Urinary bladder (tissue), 4 donors: ENCODE measurements at places on chromosomes 6 and 20.

DNA sequence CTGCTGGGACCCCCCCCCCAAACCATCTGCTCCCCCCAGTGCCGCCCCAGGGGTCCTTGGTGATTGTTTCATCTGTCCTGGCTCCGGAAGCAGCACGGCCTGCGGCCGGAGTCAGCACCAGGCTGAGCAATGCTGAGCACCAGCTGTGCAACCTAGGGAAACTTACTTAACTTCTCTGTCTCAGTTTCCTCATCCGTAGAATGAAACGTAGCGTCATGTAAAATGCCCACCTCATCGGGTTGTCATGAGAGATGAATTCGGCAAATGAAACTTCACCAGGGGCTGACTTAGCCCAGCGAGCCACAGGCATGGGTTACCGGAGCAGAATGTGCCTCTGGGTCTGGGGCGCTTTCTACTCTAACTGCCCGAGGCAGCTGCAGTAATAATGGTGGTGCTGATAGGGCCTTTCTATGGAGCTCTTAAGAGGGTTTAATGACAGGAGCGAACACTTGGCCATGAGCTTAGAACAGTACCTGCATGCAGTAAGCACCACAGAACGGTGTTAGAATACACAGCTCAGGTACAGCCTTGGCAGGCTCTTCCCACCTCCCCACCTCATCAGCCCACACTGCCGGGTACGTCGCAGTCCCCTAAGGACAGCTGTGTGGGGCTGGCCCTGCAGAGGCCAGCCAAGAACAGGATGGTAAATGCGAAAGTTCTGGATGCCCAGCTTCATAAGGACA lies 1.7 kb downstream of the THBS2 start:
- DNase-seq = no peak

DNA sequence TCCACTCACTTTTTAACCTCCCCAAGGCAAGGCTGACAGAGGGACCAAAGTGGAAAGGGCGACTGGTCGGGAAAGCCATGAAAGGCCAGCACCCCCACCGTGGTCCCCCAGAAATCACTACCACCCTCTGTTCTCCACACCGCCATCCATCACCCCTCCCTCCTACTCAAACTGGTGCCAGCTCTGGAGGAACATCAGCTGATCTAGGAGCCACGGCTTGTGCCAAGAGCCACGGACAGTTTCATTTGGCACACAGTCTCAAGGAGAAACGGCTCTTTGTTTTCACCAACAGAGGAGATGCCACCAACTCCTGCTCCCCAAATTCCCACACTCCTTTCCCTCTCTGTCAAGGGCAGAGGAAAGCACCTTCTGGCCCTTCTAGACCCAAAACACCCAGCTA lies 26.0 kb downstream of the TBC1D7 start:
- no peak for DNase-seq

DNA sequence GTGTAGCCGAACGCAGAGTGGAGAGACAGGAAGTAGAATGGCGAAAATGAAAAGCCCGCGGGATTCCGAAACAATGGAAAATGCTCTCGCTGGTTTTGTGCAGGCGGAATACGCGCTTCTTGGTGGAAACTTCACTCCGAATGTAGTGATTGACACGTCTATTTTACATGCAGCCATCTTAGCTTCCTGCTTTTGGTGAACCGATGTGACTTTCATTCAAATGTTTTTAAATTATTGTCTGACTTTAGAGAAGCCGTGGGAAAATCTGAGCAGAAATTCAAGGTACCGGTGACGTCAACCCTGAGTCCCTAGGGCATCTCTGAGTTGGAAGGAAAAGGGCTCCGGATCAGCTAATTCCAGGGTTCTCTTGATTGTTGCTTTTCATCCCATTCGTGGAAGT lies 11.4 kb downstream of the GPX5 start:
- DNase-seq = no peak

GRCh38 chr6:121157906-121158305 lies 176.4 kb downstream of the TBC1D32 start:
- DNase-seq = no peak

GRCh38 chr6:168078943-168079405 lies at the start of gene FRMD1:
FRMD1 (minus strand) TSS chr6:168079212; CDS start chr6:168079094, 118 bp downstream.
- no peak for DNase-seq

DNA sequence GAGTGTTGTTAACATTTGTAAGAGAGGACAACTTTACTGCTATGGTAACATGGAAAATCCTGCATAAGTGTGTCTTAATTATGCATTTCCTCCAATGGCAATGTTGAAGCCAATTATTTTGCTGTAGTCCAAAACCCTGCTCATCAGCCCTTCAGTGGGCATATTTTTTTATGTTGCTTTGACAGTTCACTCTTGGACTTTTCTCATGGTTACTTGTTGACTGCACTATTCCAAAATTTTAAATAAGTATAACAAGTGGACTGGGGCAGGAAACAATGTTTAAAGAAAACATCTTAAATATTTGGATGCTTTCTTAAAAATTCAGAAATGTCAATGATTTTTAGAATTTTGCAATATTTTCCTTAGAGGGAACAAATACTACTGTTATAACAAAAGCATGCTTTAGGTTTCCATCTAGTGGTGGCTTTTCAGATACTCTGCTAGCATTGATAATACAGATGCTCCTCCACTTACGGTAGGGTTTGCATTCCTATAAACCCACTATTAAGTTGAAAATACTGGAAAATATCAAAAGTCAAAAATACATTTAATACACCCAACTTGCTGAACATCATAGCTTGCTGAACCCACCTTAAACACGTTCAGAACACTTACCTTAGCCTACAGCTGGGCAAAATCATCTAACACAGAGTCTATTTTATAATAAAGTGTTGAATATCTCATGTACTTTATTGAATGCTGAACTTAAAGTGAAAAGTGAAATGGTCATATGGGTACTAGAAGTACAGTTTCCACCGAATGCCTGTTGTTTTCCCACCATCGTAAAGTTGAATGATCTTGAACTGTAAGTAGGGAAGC lies 86.4 kb downstream of the ADGRG6 start:
- DNase-seq = no peak

DNA sequence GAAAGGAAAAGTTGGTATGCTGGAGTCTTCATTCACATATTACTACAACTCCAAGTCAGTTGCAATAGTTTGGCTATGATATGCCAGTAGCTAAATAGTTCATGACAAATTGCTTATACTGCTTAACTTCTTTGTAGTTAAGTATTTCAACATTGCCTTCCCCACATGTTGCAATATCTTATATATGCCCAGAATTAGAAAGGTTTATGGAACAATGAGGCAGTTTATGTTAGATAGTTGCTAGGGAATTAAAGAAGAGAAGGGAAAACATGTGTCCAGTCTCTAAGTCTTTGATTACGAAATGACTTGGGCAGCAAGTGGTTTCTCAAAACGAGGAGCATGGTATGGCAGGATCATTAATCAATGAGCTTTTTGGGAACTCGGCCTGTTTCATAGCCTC lies 145.8 kb downstream of the PLCB4 start:
- no peak for DNase-seq

- no peak for DNase-seq
These were observed 114.4 kb upstream of the PRND start for GRCh38 chr20:4607287-4607713.

DNA sequence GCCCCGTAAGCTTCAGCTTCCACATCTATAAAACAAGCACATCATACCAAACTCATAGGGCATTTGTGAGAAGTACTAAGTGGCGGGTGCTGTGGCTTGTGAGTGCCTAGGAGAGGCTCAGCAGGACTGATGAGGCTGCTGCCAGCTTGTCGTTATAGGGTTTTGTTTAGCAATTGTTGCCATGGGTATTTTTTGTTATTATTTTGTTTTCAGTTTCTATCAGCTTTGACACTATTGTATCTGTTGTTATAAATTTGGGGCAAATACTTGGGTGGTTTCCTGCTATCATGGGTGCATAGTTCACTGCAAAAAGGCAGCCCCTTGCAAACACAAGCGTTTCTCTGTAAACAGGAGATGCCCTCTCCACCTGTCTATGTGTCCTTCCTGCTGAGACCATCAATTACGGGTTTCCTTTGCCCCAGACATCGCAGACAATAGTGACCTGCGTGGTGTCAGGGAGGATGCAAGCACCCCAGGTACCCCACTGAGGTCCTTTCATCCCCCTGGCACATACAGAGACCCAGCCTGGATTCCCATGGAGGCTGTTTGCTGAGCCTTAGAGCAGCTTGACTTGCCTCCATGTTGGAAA lies 3.1 kb upstream of the CCDC167 start:
- no peak for DNase-seq

GRCh38 chr20:63322146-63322932 lies 29.4 kb downstream of the COL20A1 start:
- DNase-seq = no peak

GRCh38 chr6:163725008-163725941 lies 310.8 kb downstream of the QKI start:
- no peak for DNase-seq

DNA sequence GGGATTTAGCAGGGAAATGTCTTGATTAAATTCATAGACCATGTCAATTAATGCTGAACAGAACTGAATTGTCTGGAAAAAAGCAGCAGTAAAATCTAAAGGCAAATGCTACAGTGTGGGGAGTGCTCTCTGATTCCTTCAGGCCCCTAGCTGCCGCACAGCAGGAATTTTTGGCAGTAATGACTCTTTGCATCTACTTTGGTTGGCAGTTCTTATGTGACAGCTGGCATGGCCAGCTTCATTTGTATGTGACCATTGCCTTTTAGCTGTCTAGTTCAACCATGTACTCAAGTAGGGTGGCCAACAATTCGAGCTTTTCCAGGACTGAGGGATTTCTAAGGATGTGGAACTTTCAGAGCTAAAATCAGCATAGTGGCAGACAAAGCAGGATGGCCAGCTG lies 499.1 kb upstream of the MAN1A1 start:
- DNase-seq = no peak

DNA sequence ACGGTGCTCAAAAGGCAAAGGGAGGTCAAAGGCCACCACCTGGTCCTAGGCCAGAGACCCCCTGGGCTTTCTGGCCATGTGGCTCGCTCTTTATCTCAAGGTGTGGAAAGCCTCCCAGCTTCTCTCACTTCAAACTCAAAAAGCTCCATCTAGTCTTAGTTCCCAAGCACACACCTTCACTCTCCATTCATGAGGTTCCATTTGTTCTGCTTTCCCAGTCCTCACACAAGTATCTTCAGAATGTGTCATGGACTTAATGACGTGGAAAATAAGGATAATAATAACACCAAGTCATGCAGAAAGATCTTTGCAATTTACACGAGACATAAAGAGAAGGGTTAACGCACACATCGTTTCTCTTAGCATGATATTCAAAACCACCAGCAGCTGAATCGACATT lies 219.3 kb downstream of the GMDS start:
- DNase-seq = no peak

GRCh38 chr6:6543181-6543879 lies 45.2 kb upstream of the LY86 start:
- no peak for DNase-seq

DNA sequence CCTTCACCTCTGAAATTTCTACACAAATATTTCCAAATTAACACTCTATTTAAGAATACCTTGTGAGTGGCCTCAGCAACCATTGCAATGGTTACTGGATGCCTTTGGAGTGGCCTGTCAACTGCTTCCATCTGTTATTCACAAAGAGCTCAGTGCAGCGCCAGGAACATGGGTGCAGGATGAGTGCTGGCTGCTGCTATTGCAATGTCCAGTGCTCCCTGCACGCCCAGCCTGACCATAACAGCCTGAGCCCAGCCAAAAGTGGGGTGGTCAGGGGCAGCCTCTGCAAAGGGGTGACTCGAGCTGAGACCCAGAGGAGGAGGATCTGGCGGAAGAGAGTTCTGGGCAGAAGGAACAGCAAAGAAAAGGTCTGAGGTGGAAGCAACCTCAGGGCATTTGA lies 18.4 kb downstream of the CASS4 start:
- no peak for DNase-seq

- no peak for DNase-seq
These were observed 13.4 kb downstream of the CCDC167 start for GRCh38 chr6:37486121-37486839.

- no peak for DNase-seq
These were observed 24.9 kb downstream of the PPP1R16B start for GRCh38 chr20:38830356-38830755.

DNA sequence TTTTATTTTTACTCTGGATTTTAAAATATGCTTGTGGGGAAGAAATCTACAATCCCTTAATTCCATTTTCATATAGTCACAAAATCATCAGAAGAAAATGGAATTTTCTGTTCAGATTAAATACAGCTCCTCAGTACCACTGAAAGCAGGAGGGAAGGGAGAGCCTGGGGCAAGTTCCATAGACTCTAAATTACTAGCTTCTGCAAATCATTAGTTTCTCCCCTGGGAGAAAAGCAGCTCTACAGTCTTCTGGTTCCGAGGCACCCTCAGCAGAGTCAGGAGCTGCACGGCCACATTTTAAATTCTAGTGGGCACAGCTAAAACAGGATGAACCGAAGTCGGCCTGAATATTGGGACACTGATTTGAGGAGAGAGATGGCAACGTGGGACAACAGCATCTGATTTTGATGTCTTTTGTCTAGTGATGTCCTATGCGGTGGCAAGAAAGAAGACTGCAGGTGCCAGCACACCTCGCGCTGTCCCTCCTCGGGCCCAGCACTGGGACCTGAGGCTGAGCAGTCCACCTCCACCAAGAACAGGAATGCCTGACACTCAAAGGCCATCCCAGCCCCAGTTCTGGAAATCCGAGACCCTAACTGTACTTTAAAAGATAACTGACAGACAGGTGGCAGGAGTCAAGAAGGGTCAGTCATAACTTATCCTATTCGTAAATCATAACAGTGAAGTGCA lies 90.7 kb downstream of the FOXC1 start:
- no peak for DNase-seq

DNA sequence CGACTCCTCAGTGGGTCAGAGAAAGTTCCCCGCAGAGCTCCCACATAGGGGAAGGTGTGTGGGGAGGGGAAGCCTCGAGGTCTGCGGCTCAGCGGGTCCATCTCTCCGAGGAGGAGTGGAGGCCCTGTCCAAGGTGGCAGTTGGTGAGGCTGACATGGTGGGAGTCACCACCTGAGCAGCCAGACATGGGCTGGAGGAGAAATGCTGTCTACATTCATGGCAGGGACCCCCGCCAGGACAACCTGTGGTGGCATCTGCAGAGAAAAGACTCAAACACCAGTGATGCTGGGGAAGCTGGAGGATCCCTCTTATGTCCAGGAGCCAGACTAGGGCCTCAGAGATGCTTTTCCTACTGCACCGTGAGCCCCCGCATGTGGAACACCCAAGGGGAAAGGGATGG lies 49.8 kb downstream of the BMP7 start:
- DNase-seq = no peak

- DNase-seq = no peak
These were observed 4.5 kb downstream of the NRN1 start for GRCh38 chr6:6002005-6002847.

- DNase-seq = no peak
These were observed 226.0 kb downstream of the CDH4 start for GRCh38 chr20:61478094-61478493.
